Activated T-helper 9 cell treated with anti-CD3 and anti-CD28 coated beads, Interleukin-2, amount 50 U/mL, for 16 hours (primary cell): ENCODE measurements at places on chromosomes 3 and 15.

DNA sequence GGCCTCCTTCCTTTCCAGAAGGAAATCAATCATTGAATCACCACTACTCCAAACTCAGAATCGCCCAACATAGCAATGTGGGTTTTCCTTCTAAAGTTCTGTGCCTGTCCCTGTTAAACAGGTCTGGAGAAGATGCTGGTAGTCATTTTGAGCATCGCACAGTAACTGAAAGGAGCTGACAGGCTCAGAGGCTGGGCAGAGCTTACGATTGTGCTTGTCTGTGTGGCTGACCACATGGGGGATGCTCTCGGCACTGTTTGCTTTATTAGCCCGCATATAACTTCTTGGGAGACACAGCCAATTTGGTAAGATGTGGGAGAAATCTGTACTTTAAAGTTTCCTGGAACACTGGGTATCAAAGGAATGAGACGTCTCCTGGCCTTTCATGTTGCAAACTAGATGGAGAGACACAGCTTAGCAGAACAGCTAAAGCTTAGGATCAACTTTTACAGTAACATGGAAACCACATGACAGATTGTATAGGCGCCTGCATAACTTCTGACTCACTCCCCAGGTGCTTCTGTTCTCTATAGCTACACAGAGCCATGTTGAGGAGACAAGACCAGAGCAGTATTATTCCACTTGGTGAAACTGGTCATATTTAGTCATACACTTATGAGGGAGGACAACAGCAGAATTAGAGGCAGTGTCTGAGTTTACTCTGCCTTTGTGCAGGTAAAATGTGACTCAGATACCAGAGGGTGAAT lies 374.1 kb downstream of the RORA start:
- DNase-seq = no peak

- no peak for DNase-seq
These were observed 43.0 kb downstream of the ZBTB38 start for GRCh38 chr3:141411251-141411771.

DNA sequence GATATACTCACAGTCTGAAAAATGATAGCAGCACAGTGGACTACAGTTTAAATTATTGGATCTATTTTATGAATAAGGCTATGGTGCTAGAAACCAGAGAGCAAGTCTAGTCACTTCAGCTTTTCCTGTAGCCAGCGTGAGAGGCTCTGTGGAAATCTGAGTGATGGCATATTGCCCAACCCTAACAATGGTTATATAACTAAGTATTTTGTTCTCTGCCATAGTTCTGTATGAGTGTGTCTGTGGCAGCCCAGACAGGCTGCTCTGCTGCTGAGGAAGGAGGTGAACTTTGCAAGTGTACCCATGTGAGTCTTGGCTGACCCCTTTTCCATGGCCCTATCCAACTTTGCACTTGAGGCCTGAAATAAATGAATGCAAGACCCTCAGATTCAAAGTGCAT lies 105.7 kb downstream of the LRTM1 start:
- DNase-seq = no peak

DNA sequence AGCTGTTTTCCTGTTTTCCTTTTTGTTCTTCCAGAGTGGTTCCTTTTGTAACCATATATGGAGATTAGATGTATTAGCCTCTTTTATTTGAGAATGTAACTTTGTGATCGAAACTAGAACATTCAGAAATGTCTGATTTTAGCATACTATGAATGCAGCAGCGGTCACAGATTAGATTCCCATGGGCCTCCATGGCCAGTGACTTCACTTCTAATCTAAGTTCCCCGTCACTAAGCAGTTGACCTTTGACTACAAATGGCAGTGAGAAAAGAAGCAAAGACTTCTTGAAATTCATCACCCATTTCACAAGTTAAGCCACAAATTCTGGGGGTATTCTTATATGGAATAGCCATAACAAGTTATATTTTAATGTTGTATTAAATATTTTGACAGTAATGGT lies 114.6 kb upstream of the FLNB start:
- DNase-seq = no peak

DNA sequence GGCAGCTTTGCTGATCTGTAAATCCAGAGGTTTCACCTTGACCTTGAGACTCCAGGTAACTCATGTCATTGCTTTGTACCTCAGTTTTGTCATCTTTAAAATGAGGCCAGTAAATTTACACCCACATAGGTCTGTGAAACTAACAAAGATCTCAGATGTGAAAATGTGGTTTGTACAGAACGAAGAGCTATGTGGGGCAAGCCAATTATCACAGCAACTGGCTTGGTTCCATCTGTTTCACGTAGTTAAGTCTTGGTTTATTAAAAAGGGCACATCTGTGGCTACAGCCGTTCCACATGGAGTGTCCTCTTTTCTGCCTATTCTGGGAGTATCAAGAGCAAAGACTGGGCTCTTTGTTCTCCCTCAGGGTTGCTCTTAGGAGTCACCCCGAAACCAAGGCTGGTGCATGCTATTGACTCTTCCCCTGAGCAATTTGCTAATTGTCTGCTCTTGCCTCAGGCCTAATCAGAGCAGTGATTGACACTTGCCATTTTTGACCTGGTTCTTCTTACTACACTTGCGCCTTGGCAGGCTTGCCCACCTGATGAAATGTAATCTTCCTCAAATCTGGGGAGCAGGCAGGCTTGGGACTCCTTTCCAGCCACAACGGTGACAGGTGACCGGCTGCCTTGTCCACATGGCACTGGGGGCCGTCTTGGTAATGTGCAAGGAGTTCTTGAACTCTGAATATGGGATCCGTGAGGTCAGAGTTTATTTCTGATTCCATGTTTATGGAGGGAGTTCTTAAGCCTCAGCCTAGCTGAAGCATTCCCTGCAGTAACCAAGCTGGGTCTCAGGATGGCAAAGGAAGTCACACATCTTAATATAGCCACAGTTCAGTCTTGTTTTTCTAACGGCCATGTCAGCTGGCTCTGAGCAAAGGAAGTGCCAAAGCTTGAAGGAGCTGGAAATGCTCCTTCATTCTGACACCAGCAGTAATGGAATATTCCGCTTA lies 40.1 kb downstream of the EAF1 start:
- DNase-seq = no peak

DNA sequence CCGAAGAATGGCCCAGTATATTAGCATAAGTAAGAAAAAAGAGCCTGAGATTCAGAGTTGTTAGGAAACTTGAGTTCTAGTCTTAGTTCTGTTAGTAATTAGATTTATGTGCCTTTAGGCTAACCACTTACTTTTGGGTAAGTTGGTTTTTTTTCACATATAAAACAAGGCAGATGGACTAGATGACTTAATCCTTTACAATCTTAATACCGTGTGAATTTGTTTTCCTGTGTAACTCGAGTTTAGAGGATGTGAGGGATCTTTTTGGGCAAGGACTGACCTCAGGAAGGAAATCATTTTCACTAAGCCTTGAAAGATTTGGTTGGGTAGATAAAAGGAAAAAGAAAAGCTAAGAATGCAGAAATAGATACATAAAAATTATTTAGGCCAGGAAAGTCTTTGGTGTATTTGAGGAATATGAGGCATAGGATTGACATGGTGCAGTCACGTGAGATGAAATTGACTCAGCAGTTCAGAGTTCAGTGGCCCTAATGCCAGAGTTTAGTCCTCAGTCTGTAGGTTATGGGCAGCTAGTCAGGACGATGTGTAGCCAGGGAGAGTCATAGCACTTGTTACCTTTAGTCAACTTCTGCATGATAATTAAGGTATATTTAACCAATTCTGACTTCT lies 34.6 kb downstream of the PAK2 start:
- no peak for DNase-seq

GRCh38 chr3:9897408-9898372 lies 5.0 kb upstream of the IL17RE start:
- no peak for DNase-seq

- DNase-seq = no peak
These were observed 189.4 kb downstream of the UBE3A start for GRCh38 chr15:25249236-25250010.

DNA sequence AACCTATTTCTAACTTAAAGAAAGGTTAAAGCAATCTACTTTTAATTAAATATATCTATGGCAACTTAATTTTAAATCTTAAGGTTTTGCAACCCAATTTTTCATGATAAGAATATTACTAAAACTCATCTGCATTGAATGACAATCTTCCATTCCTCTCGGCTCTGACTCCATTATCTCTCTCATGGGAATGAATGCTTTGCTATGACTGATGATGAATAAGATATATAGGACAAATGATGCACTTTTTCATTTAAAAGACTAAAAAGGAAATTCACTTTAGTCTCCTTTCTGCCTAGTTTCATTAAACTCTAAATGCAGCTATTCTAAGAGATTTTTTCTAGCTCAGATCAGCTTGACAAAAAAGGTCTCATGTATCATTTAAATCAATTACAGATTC lies 68.7 kb downstream of the GBE1 start:
- DNase-seq = no peak

DNA sequence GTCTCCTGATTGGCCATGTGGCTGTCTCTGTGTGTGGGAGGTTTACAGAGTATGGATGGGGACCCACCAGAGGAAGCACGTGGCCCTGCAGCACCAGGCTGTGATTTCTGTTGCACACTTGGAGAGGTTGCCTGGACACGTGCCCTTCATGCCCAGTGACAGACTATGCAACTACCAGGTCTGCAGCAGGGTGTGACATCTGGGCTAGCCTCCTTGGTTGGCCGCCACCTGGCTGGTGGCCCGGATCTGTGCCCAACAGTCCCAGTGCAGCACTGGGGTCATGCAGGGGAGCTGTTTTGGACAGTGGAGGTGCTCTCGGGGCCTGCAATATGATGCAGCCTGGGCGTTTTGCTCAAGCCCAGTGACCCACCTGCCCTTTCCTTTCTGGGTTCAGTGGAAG lies 212.5 kb downstream of the UBE3A start:
- DNase-seq = no peak

DNA sequence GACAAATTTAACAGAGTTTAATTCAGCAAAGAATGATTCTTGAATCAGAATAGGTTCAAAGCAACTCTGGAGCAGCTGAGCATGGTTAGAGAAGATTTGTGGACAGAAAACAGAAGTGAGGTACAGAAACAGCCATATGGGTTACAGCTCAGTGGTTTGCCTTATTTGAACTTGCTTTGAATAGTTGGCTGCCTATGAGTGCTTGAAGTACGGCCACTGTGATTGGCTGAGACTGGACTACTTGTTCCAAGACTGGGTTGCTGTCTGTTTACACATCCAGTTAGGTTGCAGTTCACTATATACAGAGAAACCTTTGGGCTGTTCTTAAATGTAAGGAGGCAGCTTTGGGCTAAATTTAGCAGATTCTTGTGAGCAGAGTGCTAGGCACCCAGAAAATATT lies 79.4 kb upstream of the CADPS start:
- DNase-seq = no peak

DNA sequence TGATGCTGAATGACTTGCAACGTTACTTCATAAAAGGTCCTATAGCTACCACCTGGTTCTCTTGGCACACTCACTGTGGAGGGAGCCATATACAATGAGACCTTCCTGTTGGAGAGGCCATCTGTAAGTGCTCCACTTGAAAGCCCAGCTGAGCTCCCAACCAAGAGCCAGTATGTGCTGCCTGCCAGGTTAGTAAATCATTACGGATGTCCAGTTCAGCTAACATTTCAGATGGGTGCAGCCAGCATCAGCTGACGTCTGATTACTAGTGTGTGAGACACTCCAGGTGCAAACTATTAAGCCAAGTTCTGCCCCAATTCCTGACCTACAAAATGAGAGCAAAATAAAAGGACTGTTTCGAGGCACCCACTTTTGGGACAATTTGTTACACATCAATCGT lies 274.4 kb upstream of the ROBO2 start:
- no peak for DNase-seq

GRCh38 chr15:31338318-31338878 lies 11.8 kb downstream of the KLF13 start:
- no peak for DNase-seq

- no peak for DNase-seq
These were observed 90.9 kb downstream of the TP63 start for GRCh38 chr3:189721873-189722665.

DNA sequence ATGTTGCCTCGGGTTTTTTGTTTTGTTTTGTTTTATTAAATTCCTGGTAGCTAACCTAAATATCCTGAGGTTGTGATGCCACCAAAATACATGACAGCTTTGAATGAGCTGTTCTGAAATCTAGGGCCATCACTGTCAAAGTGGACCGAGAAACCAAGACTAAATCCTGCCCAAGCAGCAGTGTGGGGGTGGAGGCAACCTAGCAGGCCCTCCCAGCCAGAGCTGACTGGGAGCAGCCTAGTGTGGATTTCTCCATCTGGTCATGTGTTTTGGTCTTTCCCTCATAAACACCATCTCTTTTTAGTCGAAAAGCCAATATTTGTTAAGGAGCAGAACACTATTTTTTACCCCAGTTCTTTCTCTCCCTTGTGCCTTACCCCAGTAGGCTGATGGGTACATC lies 52.2 kb downstream of the LARS2 start:
- DNase-seq = no peak

- no peak for DNase-seq
These were observed 17.1 kb upstream of the CSTA start for GRCh38 chr3:122307976-122308375.

GRCh38 chr3:39668420-39668819 lies 141.0 kb upstream of the MYRIP start:
- DNase-seq = no peak
